Foreskin fibroblast (primary cell): ENCODE measurements at places on chromosomes 12 and 14.
A peak's percentile ranks its signal among the peaks of the same experiment; 100 is the strongest.

- DNase-seq: peak; percentile 47
These were observed 37.8 kb upstream of the C12orf75 start for GRCh38 chr12:105292705-105293104.

- DNase-seq: no peak
These were observed 21.8 kb upstream of the MEG3 start for GRCh38 chr14:100804138-100804537.

DNA sequence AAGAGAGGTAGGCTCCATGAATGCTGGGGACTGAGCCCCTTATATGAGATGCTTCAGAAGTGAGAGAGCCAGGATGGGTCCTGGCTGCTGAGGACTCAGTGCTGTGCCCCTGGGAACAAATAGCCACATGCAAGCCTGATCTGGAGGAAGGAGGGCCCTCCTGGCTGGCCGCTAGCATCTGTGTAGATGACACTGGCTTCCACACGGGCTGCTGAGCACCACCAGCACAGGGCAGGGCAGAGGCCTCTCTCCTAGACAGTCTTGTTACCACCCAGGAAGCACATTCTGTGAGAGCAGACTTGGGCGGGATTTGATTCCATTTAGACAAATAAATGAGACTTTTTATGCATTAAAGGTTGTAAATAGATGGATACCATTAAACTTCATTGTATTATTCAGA lies 48.0 kb downstream of the ZNF664 start:
- peak; percentile 20 for DNase-seq

- no peak for DNase-seq
These were observed 140.8 kb downstream of the CAPZA3 start for GRCh38 chr12:18878676-18879180.

GRCh38 chr12:54431911-54432814 lies 13.1 kb upstream of the ITGA5 start:
- peak; percentile 72 for DNase-seq

- DNase-seq: no peak
These were observed 51.1 kb upstream of the VRK1 start for GRCh38 chr14:96746101-96746500.

DNA sequence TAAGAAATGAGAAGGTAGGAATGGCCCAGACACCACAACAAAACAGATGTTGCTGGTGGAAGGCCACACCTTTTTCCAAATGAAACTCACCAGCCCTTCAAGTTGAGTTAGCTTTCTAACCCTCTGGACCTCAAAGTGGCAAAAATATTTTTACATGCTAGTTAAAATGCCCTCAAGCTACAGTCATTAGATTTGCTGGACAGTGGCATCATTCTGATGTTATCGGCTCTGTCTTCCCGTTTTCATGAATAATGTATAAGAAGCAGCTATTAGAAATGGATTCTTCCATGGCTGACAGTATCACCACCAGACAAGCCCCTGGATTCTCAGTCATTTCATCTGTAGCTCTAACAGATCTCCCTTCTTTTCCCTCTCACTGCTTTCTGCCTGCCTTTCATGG lies 37.1 kb upstream of the PLXNC1 start:
- no peak for DNase-seq

DNA sequence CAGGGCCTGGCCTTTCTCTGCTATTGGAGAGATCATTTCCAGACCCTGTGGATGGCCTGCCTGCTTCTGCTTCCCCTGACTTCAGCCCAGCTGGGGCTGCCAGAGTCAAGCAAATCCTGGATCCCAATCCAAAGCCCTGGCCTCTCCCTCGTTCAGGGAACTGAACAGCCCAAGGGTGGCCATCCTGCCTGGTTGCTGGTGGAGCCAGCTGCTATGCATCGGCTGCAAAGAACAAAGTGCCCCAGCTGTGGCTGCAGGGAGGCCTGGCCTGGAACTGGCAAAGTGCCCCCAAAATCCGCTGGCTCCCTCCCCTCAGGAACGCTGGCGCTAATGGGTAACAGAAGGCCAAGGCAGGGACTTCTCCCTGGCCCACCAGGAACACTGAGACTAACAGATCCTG lies 56.4 kb downstream of the LRRC74A start:
- no peak for DNase-seq

DNA sequence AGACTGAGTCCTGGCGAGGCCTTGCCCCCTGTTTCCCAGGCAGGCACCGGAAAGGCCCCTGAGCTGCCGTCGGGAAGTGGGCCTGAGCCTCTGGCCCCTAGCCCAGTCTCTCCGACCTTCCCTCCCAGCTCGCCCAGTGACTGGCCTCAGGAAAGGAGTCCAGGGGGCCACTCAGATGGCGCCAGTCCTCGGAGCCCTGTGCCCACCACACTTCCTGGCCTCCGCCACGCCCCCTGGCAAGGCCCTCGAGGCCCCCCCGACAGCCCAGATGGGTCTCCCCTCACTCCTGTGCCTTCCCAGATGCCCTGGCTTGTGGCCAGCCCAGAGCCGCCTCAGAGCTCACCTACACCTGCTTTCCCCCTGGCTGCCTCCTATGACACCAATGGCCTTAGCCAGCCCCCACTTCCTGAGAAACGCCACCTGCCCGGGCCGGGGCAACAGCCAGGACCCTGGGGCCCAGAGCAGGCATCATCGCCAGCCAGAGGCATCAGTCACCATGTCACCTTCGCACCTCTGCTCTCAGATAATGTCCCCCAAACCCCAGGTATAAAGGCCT lies 10.9 kb downstream of the TNS2 start:
- no peak for DNase-seq

- DNase-seq: no peak
These were observed 21.9 kb downstream of the OS9 start for GRCh38 chr12:57715786-57716185.

DNA sequence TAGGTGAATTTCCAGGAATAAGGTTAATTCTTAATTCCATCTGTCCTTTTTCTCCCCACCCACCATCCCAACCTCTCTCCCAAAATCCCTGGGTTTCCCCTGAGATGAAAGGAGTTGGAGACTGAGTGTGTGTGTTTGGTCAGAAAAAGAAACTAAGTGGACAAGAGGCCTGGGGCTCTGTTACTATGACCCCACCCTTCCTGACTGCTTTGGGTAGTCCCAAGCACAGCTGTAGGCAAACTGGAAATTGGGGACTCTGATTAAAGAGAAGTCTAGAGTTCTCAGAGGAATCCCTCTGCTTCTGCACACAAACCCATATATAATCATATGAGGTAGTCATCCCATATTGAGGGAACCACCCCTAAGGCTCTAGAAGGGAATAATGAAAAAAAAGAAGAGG lies 7.0 kb upstream of the HOXC12 start:
- no peak for DNase-seq

GRCh38 chr14:58817846-58818245 lies 180.1 kb downstream of the DACT1 start:
- DNase-seq: peak; percentile 14

- DNase-seq: no peak
These were observed 56.7 kb upstream of the LRFN5 start for GRCh38 chr14:41549821-41550607.

DNA sequence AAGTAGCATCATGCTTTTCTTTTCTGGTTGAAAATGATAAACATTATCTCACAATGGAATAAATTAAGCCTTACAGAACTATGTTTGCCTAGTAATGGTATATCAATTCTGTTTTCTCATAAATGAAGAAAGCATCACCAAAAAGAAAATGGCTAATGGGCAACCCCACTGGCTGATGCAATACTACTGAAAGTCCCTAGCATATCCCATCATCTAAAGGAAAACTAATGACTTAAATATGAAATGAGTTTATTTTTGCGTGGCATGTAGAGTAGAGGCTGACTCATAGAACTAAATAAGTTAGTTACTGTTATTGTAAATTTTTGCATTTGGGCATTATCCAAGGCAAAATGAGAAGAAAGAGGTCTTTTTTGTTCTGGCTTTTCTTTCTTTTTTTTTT lies 1156.3 kb upstream of the SEL1L start:
- DNase-seq: no peak

GRCh38 chr14:38175658-38176057 lies 32.0 kb upstream of the SSTR1 start:
- no peak for DNase-seq

DNA sequence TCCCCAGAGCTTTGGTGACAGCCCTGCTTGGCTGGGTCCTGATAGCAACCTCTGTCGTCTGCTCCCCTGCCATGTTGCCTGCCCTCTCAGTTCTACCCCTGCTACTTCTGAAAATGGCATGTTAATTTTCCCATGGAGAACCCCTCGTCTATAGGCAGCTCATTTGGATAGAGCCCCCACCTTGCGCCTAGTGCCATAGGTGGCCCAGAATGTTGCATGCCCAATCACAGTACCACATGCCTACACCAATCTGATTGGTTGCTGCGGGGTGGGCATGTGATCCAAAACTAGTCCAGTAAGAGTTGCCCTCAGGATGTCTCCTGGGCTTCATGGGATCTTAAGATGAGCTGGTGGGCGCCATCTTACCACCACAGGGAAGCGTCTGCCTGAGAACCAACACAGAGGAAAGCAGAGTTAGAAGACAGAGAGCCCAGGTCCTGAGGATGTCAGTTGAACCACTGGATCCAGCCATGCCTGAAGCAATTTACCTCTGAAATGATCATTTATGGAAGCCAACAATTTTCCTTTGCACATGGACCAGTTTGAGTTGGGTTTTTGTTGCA lies 85.7 kb downstream of the PAPOLA start:
- DNase-seq: no peak

- DNase-seq: no peak
These were observed 182.3 kb downstream of the ADGRD1 start for GRCh38 chr12:131135786-131136538.

- DNase-seq: no peak
These were observed 59.6 kb downstream of the NELL2 start for GRCh38 chr12:44816446-44817017.

GRCh38 chr14:91257328-91258010 lies 13.0 kb upstream of the GPR68 start:
- DNase-seq: no peak

DNA sequence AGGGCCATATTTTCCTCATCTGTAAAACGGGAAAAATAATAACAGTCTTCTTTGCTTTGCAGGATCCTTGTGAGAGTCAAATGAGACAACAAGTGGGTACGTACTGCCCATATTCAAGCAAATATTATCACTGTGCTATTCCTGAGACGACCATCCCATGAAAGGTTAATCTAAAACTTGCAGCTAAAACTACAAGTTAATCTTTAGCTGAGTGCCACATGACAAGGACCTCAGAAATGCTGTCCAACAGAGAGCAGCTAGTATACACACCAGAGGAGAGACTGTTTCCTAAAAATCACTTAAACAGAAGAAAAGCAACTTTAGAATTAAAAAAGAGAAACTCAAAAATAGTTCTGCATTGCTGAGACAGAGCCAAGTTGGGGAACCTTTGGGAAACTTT lies 162.7 kb upstream of the TMTC2 start:
- peak; percentile 10 for DNase-seq

DNA sequence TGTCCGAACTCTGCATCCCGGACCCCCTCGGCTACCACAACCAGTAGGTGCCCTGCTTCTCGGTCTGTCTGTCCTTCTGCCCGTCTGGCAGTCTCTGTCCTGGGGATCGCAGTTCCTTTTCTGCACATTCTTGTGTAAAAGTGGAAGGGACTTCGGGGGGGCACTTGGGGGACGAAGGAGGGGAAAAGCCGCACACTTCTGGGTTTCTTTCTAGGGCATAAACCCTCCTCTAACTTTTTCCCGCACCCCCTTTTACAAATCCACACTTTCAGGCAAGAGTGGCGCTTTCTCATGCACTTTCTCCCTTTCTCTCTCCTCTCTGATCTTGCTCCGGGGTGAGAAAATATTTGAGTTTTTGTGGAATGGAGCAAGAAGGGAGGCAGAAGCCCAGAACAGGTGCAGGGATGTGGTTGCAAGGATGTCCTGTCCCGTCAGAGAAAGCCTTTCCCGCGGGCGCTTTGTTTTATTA lies 506 bp downstream of the ESRRB start:
- no peak for DNase-seq

DNA sequence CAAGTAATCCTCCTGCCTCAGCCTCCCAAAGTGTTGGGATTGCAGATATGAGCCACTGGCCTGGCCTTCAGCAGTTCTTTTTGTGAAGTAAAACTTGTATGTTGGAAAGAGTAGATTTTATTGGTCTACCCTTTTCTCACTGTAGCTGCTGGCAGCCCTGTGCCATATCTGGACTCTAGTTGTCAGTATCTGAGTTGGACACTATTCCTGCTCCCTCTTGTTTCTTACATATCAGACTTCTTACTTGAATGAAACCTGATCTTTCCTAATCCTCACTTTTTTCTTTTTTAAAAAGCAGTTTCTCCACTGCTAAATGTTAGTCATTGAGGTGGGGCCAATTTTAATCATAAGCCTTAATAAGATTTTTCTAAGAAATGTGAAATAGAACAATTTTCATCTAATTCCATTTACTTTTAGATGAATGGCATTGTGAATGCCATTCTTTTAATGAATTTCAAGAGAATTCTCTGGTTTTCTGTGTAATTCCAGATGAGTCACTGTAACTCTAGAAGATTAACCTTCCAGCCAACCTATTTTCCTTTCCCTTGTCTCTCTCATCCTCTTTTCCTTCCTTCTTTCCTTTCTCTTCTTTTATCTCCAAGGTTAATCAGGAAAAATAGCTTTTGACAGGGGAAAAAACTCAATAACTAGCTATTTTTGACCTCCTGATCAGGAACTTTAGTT lies 88.7 kb downstream of the APAF1 start:
- DNase-seq: no peak

DNA sequence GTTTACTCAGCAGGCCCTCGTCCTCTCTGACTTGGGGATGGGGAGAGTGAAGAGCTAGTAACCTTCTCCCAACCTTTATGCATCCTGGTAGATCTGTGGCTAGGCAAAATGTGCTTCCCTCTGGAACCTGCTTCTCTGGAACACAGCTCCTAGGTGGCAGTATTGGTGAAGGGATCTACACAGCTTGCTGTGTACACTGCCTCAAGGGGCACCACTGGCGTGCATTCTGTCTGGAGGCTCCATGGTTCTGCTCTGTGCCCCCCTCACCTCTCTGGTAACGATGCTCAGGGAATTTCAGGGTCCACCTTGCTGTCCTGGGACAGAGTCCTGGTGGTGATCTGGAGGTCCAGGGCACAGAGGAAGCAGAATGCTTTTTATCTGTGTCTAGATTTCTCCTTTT lies 43.5 kb upstream of the KCNA5 start:
- no peak for DNase-seq

- no peak for DNase-seq
These were observed 42.4 kb downstream of the CACNA2D4 start for GRCh38 chr12:1876086-1876485.

DNA sequence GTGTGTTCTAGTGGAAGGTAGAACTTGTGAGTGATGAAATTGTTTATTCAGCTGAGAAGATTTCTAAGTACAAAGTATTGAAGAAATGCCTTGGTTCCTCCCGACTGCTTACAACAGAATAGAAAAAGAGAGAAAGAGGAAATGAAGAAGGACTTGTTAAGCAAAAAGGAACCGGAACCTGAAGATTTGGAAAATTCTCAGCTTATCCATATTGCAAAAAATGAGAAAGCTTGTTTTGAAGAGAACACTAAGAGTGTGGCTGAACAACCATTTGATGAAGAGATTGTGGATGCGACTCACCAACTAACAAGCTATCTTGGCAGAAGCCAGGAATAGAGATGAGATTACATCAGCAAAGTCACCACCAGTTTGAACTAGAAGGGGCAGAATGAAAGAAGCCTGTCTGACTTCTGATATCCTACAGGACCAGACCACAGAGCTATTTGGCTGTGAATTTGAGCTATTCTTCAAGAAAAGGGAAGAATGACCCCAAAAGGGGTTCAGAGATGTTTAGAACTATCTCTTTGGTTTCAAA lies 15.1 kb downstream of the NDUFA9 start:
- DNase-seq: peak; percentile 89
